ENCODE measurements at places on chromosomes 12 and 14.

DNA sequence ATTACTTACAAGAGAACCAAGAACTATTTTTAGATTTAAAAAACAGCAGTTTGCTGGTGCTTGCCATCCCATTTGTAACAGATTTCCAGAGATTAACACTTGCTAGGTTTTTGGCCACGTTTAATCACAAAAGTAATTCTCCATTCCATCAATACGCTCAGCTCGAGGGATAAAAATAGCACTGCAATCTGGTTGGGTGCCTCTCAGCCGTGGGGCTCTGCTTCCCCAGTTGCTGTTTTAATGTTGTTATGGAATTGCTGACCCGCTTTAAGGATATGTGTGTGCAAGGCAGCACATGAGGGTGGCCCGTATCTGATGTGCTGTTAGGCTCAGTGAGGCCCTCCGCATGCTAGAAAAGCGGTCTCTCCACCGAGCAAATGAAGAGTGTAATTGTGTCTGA lies 222.2 kb upstream of the TMEM260 start:
- no peak for DNase-seq

DNA sequence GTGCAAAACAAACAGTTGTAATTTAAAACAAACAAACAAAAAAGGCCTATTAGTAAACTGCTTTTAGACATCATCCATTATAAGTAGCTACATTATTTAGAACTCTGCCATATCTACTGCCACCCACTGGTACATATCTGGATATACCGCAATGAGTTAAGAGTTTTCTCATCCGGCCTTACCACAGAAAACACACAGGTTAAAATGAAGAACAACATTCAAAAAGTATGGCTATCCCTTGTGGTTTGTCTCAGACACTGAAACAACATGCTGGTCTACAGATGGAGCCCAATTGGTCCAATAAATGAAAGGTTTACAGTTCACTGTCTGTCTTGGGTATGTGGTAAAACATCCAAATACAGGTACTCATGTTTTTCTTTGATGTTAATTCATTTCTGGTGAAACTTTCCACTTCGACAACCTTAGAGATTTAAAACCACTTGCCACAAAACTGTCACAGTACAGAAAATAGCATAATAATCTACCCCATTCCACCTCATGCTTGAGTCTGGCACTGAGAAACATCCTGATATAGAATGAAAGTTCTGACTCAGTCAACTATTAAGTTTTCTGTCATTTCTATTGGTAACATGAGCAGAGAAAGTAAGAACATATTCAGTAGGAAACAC lies 354.3 kb downstream of the CEP128 start:
- DNase-seq: no peak

DNA sequence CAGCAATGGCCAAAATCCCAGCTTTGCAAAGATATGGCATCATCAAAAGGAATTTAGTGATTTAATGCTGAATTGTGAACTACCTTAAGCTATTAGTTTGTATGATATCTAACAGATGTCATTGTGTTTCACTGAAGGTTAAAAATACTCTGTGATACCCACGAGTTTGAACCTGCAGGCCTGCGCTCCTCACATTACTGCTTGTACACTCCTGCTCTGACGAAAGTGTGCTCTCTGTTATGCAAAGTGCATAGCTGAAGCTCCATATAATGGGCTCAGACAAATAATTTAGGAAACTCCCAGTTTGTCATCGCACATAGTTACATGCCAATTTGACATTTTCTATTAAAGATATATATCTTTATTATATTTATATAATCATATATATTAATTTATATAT lies 52.2 kb downstream of the SPPL3 start:
- DNase-seq: no peak

GRCh38 chr14:35808076-35808637 lies 938 bp downstream of the RALGAPA1 start:
- no peak for DNase-seq

GRCh38 chr12:116366456-116366776 lies 88.9 kb upstream of the MED13L start:
- no peak for DNase-seq

DNA sequence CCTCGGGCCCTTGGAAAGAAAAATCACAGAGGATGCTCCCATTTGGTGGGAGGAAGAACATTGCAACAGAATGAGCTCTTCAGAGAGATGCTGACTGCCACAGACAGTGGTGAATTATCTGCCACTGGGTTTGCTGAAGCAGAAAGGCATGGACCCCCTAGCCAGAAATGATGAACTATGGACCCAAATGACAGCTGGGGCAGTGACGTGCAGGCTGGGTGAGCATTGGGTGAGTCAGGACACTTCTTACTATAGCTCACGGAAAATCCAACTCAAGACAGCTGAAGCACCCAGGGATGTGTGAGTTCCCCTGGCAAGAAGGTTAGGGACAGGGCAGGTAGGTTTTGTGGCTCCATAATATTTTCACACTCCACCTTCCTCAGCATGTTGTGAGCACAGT lies 993.2 kb downstream of the BCL11B start:
- DNase-seq: no peak

- no peak for DNase-seq
These were observed 1140.6 kb downstream of the BCL11B start for GRCh38 chr14:98131406-98131805.

- DNase-seq: no peak
These were observed 7.0 kb downstream of the MYL2 start for GRCh38 chr12:110913119-110914056.

GRCh38 chr12:57759360-57759980 lies 4.6 kb downstream of the MARCHF9 start:
- DNase-seq: no peak

DNA sequence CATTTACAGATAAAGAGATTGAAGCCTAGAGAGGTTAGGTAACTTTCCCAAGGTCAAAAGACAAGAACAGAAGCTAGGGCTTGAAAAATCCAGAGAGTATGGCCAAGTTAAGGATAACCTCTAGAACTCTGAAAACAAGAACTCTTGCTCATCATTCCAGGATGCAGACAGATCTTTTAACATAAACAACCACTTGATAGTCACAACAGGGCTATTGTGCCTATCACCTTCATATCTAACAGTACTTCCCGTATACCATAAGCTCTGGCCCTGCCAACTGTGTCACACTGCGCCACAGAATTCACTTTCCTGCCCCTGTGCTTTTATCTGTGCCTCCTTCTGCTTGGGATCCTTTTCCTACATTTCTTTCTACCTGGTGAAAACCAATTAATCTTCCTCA lies 18.2 kb downstream of the ERP29 start:
- DNase-seq: no peak

DNA sequence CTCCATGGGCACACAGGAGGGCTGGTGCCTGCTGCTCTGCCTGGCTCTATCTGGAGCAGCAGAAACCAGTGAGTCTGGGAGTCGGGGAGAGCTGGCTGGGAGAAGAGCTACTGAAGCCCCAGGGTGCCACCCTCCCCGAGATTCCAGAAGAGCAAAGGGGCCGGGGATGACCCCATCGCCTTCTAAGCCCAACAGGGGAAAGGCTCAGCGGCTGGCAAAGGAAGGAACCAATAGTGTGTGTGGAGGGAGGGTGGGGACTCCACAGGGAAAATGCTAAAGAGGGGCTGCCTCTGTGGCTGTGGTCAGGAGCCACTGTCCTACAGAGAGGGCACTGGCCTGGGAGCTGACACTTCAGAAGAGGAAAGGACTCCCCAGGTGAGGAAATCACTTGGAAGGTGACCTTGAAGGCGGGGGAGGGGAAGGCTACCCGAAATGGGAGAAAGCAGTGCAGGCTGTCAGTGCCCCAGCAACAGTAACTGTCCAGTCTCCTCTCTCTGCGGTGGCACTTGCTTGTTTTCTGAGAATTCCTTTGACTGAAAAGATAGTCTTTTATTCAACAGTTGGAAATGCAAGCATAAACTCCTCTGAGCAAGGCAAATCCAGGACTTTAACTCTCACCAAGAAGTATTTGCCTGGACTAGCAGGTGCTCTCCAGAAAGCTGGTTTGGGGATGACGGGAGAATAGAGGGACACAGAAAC lies 552 bp downstream of the TAPBPL start:
- DNase-seq: no peak

DNA sequence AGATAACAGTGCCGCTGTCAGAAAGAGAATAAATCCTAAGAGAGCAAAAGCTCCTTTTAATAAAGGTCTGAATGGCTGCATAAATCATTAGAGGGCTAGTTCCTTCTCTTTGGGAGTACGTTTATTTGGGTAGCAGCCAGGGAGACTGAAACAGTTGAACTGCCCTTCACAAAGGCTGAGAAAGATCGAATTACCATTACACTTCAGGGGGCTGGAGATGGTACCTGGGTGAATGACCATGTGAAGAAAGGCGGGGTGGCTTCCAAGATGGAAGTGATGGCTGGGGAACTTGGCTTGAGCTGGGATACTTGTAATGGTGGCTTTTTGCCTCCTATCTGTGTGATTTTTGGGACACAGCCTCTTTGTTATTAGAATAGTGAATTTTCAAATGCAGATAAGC lies 1.7 kb upstream of the FGD4 start:
- no peak for DNase-seq

- no peak for DNase-seq
These were observed 23.2 kb downstream of the AMDHD1 start for GRCh38 chr12:95966287-95966870.

GRCh38 chr12:110149086-110149660 lies 25.0 kb downstream of the IFT81 start:
- no peak for DNase-seq

DNA sequence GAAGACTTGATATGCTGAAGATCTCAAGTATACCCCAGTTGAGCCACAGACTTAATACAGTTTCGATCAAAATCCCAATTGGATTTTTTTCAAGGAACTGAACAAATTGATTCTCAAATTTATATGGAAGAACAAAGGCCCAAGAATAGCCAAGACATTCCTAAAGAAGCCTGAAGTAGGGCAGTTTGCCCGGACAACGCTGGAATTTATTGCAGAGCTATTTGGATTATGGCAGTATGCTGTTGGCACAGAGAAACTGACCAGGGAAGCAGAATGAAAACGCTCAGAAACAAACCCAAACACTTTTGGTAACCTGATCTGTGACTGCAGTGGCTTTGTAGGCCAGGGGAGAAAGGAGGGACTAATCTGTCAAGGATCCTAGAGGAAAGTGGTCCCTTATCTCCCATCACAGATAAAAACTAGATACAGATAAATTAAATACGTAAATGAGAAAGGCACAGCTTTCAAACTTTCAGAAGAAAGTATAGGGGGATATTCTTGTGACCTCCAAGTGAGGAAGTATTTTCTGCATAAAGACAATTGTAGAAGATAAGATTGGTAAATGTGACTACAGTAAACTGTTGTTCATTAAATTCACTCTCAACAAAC lies 35.9 kb upstream of the GSC start:
- no peak for DNase-seq

GRCh38 chr12:50988051-50988450 lies 35.7 kb downstream of the HIGD1C start:
- no peak for DNase-seq

- DNase-seq: no peak
These were observed 5.9 kb upstream of the KRT6A start for GRCh38 chr12:52498946-52499345.

- no peak for DNase-seq
These were observed 344.7 kb downstream of the NELL2 start for GRCh38 chr12:44531320-44531971.

Data from hypothalamus (tissue), 51 donors.